Stimulated activated CD4-positive, alpha-beta T cell treated with anti-CD3 and anti-CD28 coated beads, Interleukin-2, amount 100 ng/mL, for 48 hours (primary cell): ENCODE measurements at places on chromosomes 6 and 20.

DNA sequence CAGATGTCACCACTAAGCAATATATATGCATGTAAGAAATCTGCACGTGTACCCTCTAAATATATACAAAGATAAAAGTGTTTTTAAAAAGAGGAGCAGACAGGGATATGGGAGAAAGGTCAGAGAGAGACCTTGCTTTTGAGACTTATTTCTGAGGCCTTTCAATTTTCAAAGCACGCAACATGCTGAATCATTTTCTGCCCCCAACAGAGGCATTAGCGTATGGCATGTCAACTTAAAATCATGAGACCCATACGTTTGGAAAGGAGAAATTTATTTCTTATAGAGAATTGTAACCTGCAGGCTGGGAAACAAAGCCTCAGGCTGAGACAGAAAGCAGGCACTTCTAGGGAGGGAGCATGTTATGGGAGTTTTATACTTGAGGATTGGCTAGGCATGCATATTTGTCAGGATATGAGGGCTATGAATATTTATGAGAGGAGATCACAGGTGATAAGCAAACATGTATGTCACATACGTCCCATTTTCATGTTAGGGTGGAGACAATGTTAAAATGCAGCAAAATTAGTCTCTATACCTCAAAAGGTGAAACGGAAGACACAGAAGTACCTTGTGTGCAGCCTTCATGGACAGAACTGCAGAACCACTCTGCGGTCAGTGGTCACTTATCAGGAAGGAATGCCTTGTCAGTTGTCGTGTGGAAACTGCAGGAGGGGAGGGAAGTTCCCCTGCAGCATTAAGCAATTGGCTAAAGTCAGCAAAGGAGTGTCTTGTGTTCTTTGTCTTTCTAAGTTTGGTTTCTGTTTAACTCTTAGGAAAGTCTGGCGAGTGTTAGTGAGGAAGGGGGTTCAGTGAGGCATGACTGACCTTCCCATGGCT lies 6.3 kb upstream of the GABRR2 start:
- DNase-seq = no peak

- DNase-seq = no peak
These were observed 161.0 kb downstream of the COL12A1 start for GRCh38 chr6:75044846-75045245.

- DNase-seq = no peak
These were observed 31.2 kb downstream of the RREB1 start for GRCh38 chr6:7138921-7139358.

DNA sequence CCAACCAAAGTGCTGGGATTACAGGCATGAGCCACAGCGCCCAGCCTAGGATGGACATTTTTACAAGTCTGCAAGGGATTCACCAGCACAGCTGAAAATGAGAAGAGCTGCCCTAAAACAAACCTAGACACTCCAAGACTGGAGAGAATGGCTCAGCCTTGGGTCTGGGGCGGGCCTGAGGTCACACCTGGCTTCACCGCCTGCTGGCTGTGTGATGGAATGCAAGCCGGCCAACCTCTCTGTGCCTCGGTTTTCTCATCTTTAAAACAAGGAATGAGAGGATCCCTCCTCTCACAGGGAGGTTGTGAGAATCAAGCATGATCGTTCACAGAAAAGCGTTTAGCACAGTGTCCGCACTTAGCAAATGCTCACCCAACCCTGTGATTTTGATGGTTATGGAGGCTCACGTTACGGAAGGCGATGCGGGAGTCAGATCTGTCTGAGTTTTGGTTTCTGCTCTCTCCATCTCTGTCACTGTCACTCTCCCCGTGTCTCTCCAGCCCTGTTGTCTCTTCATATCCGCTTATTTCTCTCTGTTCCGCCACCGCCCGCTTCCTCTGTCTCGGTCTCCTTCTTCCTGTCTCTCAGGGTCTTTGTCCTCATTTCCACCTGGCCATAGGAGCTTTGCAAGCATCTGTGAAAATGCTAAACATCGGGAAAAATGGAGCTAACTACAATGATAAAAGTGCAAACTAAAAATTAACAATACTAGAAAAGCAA lies 47.6 kb downstream of the CEBPB start:
- no peak for DNase-seq

- DNase-seq = no peak
These were observed 15.5 kb downstream of the COL9A3 start for GRCh38 chr20:62832212-62832922.

DNA sequence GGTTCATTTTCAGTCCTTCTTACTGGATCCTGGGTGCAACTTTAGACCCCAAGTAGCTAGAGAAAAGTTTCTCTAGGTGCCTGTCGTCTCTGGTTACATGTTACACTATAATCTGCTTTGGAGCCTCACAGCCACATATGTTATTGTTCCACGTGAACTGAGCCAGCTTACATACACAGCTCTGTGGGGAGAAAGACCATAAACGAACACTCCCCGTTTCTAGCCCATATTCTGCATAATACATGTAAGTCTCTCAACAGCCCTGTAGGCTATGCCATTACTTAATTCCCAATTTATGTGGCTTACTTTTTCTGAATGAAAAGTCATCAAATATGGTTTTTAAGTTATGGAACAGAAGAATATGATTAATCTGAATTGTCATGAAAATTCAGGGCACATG lies 233.8 kb downstream of the BCKDHB start:
- DNase-seq = no peak

DNA sequence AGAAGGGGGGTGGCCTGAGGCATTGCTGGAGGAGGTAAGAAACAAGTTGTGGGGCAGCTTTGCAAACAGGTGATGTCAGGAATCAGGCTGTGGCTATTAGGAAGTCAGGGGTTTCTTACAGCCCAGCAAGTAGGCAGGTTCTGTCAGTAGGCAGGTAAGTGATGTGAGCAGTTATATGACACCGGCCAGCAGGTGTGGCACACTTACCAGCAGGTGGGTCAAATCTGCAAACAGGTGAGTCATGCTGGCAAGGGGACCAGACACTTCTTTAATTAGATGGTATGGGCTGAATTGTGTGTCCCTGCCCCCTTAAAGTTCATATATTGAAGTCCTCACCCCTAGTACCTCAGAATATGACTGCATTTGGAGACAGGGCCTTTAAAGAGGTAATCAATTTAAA lies 16.4 kb upstream of the ENPP4 start:
- DNase-seq = no peak

- no peak for DNase-seq
These were observed at the start of gene PBOV1 for GRCh38 chr6:138218449-138218848. TSS of gene PBOV1 (minus strand) at chr6:138218491. CDS start at chr6:138218395, 96 bp downstream.

DNA sequence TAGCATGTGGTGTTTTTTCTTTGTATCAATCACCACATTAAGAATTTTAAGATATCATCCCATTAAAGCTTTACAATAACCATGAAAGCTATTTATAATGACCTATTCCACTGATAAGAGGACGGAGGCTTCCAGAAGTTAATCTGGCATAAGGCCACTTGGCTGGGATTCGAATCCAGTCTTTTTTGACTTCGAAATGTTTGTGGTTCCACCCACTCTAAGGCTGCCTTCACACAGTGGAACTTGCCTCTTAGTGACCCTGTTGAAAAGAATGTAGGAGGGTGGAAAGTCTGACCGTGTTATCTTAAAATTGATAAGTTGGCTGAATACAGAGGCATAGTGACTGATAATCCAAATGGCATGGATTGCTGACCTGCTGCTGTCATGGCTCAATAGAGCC lies 959.7 kb downstream of the KIF16B start:
- DNase-seq = no peak

DNA sequence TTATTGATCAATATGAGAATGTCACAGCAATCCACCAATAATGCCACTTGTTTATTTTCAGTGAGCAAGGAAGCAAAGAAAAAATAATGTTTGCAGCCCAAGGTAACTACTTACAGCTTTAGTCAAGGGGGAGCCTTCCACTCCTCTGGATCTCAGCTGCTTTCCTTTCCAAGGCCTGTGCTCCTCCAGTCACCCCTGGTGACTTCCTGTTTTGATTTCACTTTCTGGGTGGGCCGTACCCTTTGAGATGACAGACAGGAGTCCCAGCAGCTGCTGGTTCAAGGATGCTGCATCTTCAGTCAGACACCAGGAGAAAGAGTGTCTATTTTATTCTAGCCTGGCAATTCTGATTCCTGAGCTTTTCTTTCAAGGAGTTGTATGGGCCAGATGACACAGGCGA lies 5.6 kb upstream of the VNN2 start:
- peak; percentile 19 for DNase-seq

DNA sequence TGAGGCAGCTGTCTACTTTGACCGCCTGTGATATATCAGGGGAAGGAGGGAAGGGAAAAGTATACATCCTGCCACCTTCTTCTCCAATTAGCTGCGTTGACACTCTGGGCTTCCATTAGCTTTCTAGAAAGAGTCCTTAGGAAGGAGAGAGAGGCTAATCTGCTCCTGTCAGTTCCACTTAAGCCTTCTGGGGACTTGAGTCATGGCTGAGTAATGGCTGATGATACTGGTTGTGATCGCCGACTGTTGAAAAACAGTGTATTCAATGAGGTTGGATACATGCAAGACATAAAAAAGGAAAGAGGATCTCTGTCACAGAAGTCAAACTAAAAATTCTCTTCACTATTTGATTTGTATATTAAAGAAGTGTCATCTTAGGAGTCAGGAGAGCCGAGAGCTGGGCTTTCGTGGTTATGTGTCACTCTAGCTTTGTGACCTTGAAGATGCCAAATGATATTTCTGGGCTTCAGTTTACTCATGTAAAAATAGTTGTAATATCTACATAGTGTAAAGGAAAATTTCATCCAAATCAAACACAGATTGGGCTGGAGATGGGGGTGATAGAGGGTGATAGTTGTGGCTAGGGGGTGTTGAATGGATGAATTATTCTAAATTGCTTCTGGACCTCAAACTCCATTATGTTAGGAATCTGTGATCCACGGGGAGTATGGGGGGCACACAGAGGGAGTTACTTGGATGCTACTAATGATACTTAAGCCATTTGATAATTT lies 189.0 kb downstream of the UST start:
- DNase-seq = no peak

DNA sequence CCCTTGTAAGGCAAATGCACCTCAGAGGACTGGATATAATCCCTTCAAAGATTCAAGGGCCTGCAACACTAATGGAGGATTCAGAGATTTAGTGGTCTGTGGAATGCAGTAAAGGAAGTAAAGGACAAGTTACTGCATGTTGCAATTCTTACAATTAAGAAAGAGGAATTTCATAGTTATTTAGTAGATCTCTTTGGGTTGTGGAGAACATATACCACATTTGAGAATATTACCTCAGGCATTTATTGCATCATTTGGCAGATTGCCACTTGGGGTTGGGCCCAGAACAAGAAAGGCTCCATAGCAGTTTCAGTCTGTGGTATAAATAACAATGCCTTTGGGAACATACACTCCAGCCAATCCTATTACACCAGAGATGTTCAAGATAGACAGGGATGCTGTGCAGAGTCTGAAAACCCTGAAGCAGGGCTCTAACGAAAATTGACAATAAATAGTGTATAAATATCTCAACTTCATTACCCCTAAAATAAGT lies 20.9 kb upstream of the EPM2A start:
- no peak for DNase-seq

- DNase-seq = no peak
These were observed 17.8 kb downstream of the PTPRT start for GRCh38 chr20:43171930-43172329.

GRCh38 chr6:43005844-43006243 lies 7.9 kb downstream of the MEA1 start:
- DNase-seq = no peak

DNA sequence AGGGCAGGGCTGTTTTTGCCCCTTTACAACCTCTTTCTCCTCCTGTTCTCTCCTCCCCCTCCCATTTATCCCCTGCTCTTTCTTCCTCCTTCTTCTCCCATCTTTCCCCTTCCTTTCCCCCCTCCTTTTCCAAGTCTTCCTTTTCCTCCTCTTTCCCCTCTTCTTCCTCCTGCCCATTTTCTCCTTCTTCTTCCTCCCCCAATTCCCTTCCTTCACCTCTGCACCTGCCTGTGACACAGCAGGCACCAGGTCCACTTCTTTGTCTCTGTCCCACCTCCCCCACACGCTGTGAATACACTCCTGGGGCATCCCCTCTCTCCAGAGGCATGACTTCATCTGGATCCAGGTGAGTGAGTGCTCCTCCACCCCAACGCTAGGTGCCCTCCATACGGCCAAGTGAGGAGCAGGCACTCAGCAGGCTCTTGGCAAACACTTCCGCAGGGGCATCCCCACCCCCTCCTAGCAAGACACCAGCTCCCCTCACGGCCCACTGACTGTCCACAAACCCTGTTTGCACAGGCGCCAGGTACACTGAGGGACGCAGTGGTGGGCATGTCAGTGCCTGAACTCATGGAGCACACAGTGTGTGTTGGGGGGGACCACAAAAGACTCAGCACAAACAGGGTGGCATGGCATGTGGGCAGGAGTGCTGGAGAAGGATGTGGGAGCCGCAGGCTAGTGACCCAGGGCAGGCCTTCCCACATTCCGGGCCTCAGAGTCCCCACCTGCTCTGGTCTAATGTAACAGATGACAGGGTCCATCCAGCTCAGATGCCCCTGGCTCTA lies 10.7 kb upstream of the TLDC2 start:
- no peak for DNase-seq
